ENCODE measurements at places on chromosomes 6 and 20. TPM values are rescaled to one million over a fixed set of nuclear protein-coding genes. Genes with fewer than 3 reads are reported as not detected.
A peak's percentile ranks its signal among the peaks of the same experiment; 100 is the strongest.

GRCh38 chr6:28648878-28649375 lies 123.2 kb downstream of the GPX5 start:
- no peak for DNase-seq

- DNase-seq: no peak
Measured at GRCh38 chr6:11447265-11447664, 90.3 kb upstream of the TMEM170B start.

DNA sequence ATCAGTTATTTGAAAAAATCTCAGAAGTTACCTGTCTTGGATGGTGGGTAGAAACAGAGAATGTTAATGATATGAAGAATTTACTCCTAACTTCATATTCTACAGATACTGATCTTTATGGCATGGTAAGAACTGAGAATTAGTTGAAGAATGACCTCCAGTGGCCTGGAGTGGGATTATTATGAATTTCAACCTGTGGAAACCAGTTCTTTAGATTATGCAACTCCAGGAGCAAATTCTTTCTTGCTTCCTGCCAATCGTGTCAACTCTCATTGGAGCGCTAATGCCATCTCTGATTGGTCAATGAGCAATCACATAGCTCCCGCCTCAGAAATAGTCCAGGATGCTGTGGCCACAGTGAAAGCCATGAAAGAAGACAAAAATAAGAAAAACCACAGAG lies 40.6 kb downstream of the LYRM2 start:
- no peak for DNase-seq

PRSS35 gene
- polyA plus RNA-seq: not detected

DNA sequence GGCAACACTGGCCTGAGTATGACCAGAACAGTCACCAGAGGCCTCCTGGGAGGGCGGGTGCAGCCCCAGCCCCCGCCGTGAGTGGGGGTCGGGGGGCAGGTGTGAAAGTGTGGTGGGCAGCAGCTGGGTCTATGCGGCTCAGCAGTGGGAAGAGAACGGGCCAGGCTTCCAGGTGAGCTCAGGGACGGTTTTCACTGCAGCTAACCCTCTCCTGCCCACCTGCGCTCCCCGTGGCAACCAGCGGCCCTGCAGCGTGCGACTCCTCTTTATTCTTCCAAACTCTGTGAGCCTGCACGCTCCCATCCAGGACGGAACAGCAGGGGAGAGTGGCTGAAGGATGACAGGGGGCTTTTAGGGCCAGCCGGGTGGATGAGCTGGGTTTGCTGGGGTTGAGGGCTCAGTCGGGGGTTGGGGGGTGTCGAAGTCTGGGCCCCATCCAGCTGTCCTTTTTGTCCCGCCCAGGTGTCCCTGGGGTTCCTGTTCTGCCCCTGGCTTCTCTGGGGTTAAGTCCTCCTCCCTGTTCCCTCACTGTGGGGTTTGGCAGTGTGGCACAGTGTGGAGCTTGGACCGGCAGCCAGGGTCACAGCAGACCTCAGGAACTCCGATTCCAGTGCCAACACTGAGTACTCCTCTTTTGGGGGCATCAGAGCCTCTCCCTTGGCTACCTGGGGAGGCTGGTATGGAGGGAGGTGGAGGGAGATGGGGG lies 859 bp upstream of the BIRC7 start:
- no peak for DNase-seq

DNA sequence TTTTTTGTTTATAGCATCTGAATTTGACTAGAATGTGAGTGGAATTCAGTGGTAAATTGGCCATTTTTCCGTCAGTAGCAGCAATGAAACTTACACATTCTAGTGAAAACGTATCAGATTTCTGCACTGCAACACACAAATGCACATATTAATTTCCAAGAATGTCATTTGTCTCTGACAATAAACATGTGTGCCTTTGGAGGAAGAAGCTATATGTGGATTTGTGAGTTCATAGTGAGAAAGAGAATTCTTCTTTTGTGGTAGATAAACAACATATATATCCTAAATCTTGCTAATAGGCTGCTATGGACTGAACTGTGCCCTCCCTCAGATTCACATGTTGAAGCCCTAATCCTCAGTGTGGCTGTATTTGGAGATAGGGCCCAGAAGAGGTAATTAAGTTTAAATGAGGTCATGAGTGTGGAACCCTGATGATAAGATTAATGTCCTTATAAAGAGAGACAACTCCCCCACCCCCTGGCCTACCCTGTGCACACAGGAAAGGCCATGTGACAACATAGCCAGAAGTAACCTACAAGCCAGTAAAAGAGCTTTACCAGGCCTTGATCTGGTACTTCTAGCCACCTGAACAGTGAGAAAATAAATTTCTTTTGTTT lies 200.2 kb upstream of the EYA4 start:
- DNase-seq: no peak

- peak; percentile 44 for DNase-seq
Measured at GRCh38 chr6:53244958-53245357, 96.3 kb upstream of the GCM1 start.

PCED1A gene
- 19.8 TPM for polyA plus RNA-seq

- DNase-seq: peak; percentile 52
Measured at GRCh38 chr6:111565326-111566221, 40.1 kb downstream of the TRAF3IP2 start.

HLA-DQA1 gene
- polyA plus RNA-seq: 86.7 TPM

DNA sequence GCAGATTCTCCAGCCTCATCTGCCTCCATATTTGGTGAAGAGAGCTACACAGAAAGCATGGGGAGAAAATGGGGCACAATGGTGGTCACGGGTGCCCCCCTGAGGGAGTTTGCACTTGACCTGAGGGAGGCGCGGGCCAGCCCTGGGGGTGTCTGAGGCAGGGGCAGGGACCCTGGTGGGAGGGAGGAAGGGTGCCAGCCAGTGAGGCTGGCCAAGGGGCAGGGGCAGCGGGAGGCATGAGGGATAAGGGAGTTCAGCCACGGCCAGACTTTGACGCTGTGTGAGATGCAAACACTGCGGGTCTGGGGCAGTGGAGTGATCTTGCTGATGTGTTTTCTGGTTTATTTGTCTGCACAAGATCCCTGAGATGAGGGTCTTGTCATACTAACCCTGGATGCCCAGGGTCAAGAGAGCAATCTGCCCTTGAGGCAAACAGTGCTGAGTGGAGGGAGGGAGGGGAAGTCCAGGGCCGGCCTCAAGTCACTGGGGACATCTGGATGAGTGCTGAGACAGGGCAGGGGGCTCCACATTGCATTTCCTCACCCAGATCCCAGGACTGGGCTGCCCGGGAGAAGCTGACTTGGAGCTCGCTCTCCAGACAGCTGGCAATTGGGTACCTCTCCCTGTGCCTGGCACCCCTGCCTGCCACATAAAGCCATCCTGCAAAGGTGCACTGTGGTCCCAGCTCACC lies 8.8 kb upstream of the PCMTD2 start:
- no peak for DNase-seq

DNA sequence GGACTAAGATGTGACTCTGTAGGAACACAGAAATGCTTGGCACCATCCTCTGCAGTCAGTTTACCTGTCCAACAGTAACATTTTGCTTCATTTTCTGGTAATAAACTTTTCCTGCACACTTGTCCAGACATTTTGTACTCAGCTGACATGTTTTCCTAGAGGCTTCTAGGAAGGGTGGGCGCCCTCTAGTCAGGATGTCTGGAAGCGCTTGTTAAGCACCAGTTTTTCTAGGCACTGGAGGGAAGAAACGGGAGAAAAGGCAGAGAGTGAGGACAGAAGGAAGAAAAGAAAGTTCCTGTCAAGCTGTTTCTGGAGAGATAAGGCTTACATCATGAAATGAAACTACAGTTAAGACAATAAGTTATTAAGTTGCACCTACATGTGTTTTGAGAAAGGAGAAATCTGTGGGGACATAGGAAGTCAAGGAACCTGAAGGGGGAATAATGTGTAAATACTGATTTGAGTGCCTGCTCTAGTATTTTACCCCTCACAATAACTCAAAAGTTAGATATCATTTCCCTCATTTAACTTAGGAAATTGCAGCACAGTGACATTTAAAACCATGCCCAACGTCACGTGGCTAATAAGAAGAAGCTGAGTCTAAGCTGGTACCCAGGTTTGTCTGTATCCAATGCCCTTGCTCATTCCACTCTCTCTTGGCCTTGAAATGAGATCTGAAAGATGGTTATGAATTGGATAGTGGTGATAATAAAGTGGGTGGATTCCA lies 42.7 kb upstream of the TNFRSF21 start:
- no peak for DNase-seq

OR2B6 gene
- polyA plus RNA-seq: not detected

DNA sequence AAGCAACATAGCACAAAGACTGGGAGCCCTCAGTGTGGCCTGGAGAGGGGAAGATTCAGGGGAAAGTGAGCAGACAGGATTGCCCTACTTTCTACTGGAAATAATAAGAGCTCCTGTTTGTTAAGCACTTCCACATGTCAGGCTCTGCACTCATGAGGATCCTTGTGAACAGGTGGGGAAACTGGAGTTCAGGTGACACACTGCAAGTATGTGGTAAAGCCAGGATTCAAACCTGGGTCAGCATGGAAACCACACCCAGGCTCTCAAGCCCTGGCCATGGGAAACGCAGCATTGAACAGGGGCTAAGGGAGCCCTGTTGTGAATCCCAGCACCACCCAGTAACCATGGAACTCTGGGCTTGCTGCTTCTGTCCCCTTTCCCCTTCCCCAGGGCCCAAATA lies 42.8 kb upstream of the ID1 start:
- DNase-seq: no peak

- DNase-seq: peak; percentile 60
Measured at GRCh38 chr6:160028487-160029275, 59.8 kb downstream of the IGF2R start.

- peak; percentile 0 for DNase-seq
Measured at GRCh38 chr6:103122766-103123601, 1729.5 kb downstream of the GRIK2 start.

DEFB119 gene
- not detected for polyA plus RNA-seq

- DNase-seq: no peak
Measured at GRCh38 chr6:43985329-43985728, 141.9 kb downstream of the MRPL14 start.

DNA sequence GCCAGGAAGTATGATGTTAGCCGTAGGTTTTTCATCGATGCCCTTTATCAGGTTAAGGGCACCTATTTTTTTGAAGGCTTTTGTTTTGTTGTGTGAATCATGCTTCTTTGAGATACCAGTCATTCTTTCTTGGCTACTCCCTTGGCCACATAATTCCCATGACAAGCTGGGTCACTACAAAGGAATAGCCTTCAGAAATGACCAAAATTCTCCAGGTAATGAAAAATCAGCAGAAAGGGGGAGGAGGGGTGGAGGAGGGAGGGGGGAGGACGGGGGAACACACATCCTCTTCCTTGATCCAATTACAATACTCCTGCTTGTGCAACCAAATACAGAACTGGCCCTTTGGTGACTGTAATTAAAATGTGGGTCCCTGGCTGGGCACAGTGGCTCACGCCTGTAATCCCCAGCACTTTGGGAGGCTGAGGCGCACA lies 21.7 kb upstream of the TGM2 start:
- DNase-seq: no peak

MCCD1 gene
- not detected for polyA plus RNA-seq

GRCh38 chr6:36145495-36145894 lies 15.2 kb downstream of the MAPK13 start:
- no peak for DNase-seq

GRCh38 chr20:43751167-43752050 lies 24.6 kb upstream of the GTSF1L start:
- DNase-seq: no peak

CRISP2 gene
- not detected for polyA plus RNA-seq

HLA-DMB gene
- 12.8 TPM for polyA plus RNA-seq

DNA sequence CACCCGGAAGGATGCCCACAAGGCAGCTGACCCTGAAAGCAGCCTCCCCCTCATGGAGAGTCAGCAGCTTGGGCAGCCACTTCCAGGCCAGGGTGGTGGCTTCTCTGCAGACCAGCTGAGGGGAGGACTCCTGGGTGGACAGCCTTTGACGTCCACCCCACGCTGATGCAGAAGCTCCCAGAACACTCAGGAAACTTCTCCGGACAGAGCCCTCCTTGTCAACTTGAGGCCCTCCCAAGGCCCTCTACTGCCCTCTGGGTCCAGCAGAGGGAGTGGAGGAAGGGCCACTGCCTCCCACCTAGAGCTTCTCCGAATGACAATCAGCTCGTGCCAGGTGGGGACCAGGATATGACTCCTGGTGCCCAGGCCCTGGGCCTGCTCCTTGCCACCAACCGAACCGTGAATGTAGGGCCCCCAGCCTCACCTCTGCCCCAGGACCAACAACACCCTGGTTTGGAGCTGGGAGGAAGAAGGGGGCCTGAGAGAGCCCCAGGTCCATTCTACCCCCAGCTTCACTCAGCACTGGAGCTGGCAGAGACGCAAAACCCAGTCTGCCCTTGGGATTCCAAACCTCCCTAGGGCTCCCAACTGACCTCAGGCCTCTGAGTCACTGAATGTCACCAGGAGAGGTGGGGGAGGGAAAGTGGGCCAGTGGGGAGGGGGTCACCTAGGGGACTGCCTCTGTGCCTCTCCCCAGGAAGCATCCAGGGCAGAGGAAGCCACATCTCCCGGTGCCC lies 10.9 kb upstream of the SLC22A7 start:
- no peak for DNase-seq

CCN5 gene
- not detected for polyA plus RNA-seq

ULBP3 gene
- not detected for polyA plus RNA-seq

- DNase-seq: no peak
Measured at GRCh38 chr6:48754641-48755040, 643.6 kb upstream of the PTCHD4 start.

- DNase-seq: no peak
Measured at GRCh38 chr6:102458990-102459389, 1065.5 kb downstream of the GRIK2 start.

DNA sequence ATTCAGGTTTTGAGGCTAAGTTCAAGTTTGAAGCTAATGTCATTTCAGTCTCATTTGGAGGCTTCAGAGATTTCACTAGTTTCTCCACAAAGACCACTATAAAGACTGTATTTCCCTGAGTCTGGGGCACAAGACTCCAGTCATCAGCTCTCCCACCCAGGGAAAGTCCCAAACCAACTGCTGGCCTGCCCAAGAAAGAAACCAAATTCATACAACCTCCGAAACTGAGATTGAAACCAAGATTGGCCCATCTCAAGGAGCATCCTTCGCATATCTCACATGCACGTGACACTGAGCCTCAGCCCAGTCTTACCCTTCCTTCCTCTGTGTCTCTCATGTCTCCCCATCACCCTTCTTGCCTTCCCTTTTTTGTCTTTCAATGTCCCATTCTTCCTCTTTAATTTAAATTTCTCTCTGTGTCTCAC lies 3.5 kb upstream of the LTA start:
- DNase-seq: peak; percentile 92

DNA sequence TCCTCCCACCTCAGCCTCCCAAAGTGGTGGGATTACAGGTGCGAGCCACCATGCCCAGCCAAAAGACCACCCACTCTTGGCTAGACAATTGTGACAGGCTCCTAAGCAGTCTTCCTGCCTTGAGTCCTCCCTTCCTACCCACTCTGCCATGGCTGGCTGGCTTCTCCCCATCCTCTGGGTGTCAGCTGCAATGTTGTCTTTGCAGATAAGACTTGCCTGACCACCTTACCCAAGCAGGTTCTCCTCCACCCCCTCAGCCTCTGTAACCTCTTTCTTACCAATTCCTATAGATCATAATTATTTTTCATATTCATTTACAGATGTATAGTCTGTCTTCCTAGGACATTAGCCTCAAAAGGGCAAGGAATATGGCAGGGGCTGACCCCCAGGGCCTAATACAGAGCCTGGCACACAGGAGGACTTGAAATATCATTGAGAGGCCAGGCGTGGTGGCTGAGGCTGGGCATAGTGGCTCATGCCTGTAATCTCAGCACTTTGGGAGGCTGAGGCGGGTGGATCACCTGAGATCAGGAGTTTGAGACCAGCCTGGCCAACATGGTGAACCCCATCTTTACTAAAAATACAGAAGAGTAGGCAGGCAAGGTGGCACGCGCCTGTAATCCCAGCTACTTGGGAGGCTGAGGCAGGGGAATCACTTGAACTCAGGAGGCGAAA lies 28.7 kb upstream of the SPAG4 start:
- DNase-seq: no peak
